Fibroblast of skin of right biceps (primary cell): ENCODE measurements at places on chromosomes 12 and 14.

DNA sequence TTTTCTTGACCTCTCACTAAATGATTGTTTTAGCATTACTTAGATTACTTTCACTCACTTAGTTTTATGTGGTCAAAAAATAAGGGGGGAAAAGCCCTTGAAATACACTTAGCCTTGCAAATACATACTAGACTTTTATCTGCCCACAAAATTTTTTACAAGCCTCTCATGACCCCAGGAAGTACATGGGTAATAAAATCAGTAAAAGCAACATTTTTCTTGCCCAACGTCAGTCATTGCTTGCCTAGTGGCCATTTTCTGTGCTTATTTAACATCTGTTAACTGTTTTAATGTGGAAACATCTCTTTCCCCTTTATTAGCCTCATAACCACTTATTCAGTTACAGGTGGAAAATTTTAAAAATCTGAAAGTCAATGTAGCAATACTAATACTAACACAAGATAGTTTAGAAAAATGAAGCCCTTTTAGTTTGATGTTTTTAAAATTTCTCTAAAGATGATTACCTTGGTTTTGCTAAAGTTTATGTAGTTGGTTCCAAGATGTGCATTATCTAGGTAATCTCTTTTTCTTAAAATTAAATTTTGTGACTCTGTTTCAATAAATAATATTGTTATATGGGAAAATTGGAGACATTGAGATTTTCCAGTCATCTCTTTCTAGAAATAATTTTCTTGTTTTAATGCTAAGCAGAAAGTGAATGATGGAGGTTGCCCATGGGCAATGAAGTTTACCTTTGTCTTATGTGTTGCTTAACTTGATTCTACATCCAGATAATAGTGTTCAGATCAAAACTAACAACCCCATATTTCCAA is 175.5 kb downstream of the TMTC2 start:
- no peak for DNase-seq

DNA sequence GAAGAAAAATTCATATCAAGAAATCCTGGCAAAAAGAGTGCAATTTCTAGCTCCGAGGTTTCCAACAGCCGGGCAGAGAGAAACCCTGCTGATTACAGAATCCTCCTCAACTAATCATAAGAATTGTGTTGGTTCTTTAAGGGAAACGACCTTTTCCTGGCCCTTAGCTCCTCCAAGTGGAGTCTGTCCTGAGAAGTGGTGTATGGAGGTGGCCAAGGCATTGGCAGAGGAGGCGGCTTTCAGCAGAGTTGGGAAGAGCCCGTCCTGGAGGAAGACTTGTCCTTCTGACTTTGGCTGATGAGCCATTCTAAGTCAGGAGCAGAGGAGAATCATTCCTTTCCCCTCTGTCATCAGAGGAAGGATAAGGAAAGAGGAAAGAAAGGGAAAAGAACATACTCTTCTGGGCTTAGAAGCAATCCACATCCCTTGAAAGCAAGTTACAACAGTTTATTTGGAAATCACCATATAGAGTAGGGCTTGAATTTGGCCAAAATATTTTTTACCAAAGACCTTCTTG is 46.5 kb upstream of the PTCSC3 start:
- DNase-seq, result no peak

- no peak for DNase-seq
Measured at GRCh38 chr14:92204792-92205191, 83.0 kb downstream of the CPSF2 start.

DNA sequence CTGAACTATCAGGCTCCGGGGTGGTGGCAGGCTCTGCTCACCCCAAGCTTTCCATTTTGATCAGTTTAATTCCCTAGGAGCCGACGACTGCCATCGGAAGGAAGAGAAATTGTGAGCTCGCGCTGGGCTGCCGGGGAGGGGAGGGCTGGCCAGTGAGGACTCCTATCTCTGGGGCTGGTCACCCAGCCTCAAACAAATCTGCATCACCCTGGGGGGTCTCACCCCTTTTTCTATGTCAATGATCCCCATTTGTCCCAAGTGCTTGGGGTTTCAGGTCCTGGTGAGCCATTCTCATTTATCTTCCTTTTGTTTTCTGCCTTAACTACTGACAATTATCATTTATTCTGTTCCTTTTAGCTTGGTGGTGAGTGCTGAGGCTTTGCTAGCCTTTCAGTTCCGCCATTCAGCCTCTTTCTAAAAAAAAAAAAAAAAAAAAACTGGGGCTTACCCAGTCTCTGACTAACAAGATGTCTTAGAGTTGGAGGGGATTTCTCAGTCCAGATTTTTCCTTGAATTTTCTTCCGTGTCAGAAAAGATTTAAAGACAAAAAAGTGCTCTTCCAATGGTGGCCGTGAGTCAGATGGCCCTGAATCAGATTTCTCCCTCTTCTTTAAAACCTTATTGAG is 22.8 kb upstream of the USP44 start:
- no peak for DNase-seq

- DNase-seq, result peak; percentile 37
Measured at GRCh38 chr12:3200032-3200617, 122.9 kb downstream of the TSPAN9 start.

- DNase-seq, result no peak
Measured at GRCh38 chr12:1174659-1175058, 183.6 kb downstream of the ERC1 start.

- DNase-seq, result no peak
Measured at GRCh38 chr14:40218282-40218941, 786.2 kb upstream of the FBXO33 start.

DNA sequence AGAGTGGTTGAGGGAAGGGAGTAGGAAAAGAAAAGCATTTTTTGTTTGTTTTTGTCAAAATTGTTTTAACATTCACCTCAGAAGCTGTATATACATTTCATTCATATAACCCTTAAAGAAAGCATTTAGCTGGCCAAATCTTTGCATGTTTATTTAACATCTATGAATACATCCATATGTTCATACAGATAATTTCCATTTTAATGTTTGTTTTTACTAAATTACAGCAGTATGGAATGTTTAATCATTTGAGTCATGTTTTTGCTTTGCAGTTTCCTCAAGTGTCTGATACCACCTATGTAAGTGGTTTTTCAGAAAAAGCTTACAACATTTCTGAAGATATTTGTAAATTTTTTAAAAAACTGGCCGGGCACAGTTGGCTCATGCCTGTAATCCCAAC is 84.3 kb upstream of the ATF1 start:
- peak; percentile 7 for DNase-seq

GRCh38 chr14:95504135-95505029 is 12.1 kb downstream of the SYNE3 start:
- peak; percentile 78 for DNase-seq

GRCh38 chr14:96826818-96827217 is 29.6 kb downstream of the VRK1 start:
- no peak for DNase-seq

DNA sequence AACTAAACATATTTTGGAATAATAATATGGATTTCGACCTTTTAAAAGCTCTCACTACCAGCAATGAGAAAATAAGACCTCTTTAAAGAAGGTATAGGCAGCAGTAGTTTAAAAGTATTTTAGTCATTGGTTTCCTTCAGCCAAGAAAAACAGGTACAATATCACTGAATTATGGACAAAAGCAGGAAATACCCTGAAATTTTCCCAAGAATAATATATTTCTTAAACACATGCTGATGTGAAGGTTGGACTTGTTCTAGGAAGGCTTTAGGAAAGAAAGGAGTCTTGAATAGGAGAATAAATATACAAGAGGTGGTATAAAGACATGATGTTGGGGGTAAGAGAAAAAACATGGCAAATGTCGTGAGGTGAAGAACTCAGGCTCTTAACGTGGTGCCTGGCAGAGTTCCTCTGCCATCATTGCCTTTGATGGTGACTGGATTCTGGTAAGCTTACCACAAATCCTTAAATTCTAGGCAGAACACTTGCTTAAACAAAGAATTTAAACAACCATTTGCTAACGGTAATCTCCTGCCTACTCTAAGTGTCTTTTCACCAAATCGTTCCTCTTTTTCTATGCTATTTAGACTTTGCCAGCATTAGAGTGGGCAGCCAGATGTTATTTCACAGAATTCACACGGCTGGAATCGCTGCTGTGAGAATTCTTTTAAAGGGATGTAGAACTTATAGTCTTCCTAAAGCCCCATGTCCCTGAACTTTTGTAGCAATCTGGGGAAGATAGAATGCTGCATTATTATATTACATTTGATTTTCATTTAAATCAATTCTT is 11.9 kb upstream of the NUDT4 start:
- DNase-seq, result no peak

- DNase-seq, result no peak
Measured at GRCh38 chr12:3045494-3045893, 31.7 kb upstream of the TSPAN9 start.

DNA sequence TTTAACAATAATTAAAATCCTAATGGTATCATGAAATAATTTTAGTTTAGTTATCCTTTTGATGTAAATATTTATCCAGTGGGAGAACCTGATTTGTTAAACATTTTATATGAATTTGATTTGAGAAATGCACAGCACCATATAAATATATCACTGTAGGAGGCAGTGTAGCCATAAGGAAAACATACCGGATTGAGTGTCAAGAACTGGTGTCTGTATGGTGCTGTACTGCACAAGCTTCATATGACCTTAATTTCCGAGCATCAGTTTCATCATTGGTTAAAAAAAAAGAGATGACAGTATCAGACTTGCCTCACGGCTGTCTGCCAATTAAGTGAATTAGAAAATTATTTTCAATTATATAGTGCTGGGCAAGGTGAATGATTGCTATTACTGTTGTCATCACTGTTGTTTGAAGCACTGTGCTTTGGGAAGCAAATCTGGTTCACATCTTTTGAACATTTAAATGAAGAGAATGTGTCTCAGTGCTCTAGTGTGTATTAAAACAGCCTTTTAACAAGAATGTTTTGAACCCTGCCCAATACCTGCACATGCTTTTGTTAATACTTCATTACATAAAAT is 72.1 kb downstream of the TMTC2 start:
- no peak for DNase-seq

GRCh38 chr14:87005280-87005679 is 987.7 kb downstream of the GALC start:
- DNase-seq, result peak; percentile 63

- no peak for DNase-seq
Measured at GRCh38 chr14:21528381-21529348, 2.5 kb upstream of the SALL2 start.

- no peak for DNase-seq
Measured at GRCh38 chr14:90553921-90554336, 157.1 kb downstream of the CALM1 start.

GRCh38 chr14:23877538-23878180 is 75.9 kb upstream of the DHRS4 start:
- DNase-seq, result peak; percentile 14

GRCh38 chr12:57210926-57211692 is 5.5 kb upstream of the NXPH4 start:
- no peak for DNase-seq

- peak; percentile 4 for DNase-seq
Measured at GRCh38 chr12:111953455-111953854, 59.5 kb downstream of the TMEM116 start.

GRCh38 chr12:46442239-46442638 is 69.7 kb upstream of the SLC38A2 start:
- peak; percentile 74 for DNase-seq
